Activated T-helper 1 cell treated with Interleukin-2 at 50 U/mL for 16 hours (primary cell): ENCODE measurements at places on chromosomes 12 and 14.

- DNase-seq = no peak
These were observed 20.5 kb upstream of the DUSP6 start for GRCh38 chr12:89372584-89373370.

GRCh38 chr14:91947475-91948184 is at the start of gene FBLN5:
Gene FBLN5 (minus strand): TSS chr14:91947694. CDS start chr14:91947229, 465 bp downstream.
- peak; percentile 22 for DNase-seq

GRCh38 chr14:31320922-31321766 is 99.2 kb downstream of the HEATR5A start:
- DNase-seq = no peak

- DNase-seq = no peak
These were observed 27.8 kb downstream of the GPRC5D start for GRCh38 chr12:12924169-12924568.

- DNase-seq = no peak
These were observed 44.7 kb upstream of the USP15 start for GRCh38 chr12:62215506-62215905.

DNA sequence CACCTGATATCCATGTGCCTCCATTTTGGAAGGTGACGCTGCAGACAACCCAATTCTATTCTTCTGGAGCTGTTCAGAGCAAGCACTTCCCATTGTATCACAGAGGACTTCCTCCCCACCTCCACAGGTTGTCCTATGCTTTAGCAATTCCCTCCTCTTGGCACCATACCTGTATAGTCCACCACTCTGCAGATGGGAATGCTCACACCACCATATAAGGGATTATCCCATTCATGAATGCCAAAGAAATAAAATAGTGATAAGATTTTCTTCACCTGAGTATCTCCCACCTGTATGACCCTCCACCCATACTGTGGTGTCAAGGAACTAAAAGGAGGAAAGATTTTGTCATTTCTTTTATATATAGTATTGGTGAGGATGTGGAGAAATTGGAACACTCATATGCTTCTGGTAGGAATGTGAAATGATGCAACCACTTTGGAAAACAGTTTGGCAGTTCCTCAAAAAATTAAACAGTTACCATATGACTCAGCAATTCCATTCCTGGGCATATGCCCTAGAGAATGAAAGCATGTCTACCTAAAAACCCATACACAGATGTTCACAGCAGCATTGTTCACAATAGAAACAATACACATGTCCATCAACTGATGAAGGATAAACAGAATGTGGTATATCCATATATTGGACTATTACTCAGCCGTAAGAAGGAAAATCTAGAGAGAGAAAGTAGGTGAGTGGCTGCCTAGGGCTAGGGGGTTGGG is 75.2 kb downstream of the FIGNL2 start:
- DNase-seq = no peak

- no peak for DNase-seq
These were observed 49.0 kb downstream of the RALGAPA1 start for GRCh38 chr14:35760143-35760542.

DNA sequence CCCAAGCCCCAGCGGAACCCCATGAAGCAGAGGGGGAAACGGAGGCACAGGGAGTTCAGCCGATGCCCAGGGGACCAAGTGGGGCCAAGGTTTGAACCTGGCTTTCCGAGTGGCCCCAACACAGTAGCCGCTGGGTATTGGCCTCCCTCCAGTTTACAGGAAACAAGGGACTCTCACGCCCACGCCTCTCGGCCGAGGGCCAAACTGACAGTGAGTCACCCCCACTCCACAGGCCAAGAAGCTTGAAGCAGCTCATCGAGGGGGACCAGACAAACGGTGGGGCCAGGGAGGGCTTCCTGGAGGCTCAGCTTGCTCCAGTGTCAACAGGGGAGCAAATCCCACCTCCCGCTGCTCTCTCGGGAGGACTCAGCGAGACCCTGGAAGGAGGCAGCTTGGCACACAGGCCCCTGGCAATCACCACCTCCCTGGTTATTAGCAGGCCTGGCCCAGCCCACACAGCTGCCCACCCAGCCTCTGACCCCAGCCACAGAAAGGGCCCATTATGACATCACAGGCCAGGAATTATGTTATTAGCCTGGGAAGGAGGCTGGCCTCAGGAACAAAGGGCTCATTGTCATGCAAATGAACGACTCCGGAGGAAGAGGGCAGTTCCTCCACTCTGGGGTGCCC is 54.6 kb downstream of the NCOR2 start:
- no peak for DNase-seq

- no peak for DNase-seq
These were observed 181.8 kb downstream of the FUT8 start for GRCh38 chr14:65594153-65594881.

- no peak for DNase-seq
These were observed 25.3 kb upstream of the BCAT1 start for GRCh38 chr12:24974216-24974615.

DNA sequence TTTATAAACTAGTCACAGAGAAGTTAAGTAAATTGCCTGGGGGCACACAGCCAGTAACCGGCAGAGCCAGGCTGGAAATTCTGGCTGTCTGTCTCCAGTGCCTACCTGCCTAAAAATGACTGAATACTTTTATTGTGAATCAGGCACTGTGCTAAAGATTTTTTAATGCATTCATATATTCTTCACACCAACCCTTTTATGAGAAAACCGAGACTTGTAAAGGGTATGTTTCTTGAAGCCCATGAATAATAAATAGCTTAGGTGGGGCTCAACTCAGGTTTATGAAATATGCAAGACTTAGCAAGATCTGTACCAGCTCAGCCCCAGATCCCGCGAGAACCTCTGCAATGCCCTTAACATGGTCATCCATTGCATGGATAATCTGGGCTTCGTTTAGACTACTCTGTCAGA is 60.8 kb downstream of the TMCC3 start:
- DNase-seq = no peak

DNA sequence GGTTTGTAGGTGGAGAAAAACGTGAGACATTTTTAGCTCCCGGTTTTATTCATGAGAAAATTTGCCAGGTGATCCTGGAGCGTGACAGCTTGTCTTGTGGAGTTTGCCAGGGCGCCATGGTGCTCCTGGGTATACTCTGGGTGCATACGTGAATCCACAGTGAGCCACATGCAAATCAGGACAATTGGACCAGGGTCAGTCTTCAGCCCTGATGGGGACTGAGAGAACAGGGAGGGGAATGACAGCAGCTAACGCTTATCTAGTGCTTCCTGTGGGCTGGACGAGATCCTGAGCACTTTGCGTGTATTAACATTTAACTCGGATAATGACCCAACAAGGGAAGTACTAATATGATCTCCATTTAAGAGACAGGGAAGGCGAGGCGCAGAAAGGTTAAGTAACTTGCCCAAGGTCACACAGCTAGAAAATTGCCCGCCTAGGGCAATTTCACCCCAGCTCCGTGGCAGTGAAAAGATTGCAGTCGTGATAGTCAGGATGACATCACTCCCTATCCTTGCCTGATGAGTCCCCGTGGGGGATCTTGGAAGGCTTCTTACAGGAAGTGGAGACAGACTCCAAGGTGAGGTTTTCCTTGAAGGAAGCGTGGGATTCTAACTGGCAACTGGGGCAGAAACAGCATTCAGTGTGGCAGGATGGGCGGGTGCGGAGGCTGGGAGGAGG is 118.4 kb upstream of the NCOR2 start:
- no peak for DNase-seq

- DNase-seq = no peak
These were observed 68.0 kb upstream of the AMIGO2 start for GRCh38 chr12:47147739-47148138.

- no peak for DNase-seq
These were observed 7.2 kb downstream of the KRT76 start for GRCh38 chr12:52769946-52770345.

GRCh38 chr14:44112774-44113460 is 394.2 kb downstream of the FSCB start:
- no peak for DNase-seq

GRCh38 chr14:23727566-23728335 is 91.6 kb downstream of the DHRS2 start:
- no peak for DNase-seq

GRCh38 chr12:12249216-12250050 is 17.4 kb downstream of the LRP6 start:
- DNase-seq = no peak

- no peak for DNase-seq
These were observed 174.1 kb upstream of the PLXNC1 start for GRCh38 chr12:93974252-93974651.

DNA sequence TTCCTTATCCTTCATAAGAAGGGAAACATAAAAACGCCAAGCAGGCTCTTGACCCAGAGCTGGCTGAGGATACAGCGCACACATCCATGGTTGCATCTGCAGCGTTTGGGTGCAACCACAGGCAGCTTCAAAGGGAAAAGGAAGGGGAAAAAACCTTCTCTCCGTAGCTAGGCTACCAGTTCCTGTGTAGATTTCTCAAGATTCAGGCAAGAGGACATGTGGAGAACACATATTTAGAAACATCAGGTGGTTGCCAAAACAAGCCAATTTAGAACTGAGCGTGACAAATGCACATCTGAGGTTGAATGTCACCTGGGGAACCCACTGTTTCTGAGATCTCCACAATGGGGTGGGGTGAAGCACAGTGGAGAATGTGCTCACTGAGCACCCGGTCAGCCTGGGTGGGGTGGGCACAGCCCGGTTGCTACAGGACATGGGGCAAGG is 78.3 kb upstream of the BDKRB2 start:
- DNase-seq = no peak

GRCh38 chr12:63916561-63917476 is 72.3 kb downstream of the SRGAP1 start:
- DNase-seq = no peak

DNA sequence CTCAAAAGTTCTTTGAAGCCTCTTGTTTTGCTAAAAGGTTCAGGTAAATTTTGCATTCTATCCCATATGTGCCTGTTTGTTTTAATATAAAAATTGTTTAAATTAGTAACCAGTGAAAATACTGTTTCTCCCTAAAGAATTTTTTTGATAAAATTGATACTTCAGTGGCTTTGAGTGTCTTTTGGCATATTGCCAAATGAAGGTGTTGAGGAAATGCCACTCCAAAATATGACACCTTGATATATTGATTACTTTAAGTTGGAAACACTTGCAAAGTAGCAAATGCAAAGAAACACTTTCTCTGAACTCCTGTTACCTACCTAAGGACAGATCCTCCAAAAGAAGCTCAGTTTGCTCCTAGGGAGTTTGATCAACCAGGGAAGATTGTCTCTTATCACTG is 8.4 kb downstream of the STYX start:
- DNase-seq = no peak
